ENCODE measurements at places on chromosomes 5 and 9. TPM values are rescaled to one million over a fixed set of nuclear protein-coding genes. Genes with fewer than 3 reads are reported as not detected.

The GRIN1 gene
- total RNA-seq = 0.10 TPM

The SH3PXD2B gene
- 0.09 TPM for total RNA-seq

The SPAG8 gene
- total RNA-seq = 1.3 TPM

The CCL27 gene
- 0.64 TPM for total RNA-seq

The ITK gene
- total RNA-seq = 203 TPM

The SPINK13 gene
- total RNA-seq = not detected

The PCDHB13 gene
- total RNA-seq = not detected

The PCDHB7 gene
- total RNA-seq = not detected

The PRDM9 gene
- total RNA-seq = not detected

The IL4 gene
- total RNA-seq = not detected

The NUTM2F gene
- not detected for total RNA-seq

The FAT2 gene
- not detected for total RNA-seq

The FOXD4L3 gene
- total RNA-seq = 0.18 TPM

The SLC12A7 gene
- total RNA-seq = 19.5 TPM

The FOXD4L4 gene
- total RNA-seq = not detected

The EPB41L4B gene
- total RNA-seq = 0.51 TPM

The ZNF367 gene
- total RNA-seq = 17.7 TPM

The C5orf52 gene
- total RNA-seq = not detected
